ENCODE measurements at places on chromosomes 12 and 14.

GRCh38 chr12:11769723-11770514, 120.4 kb downstream of the ETV6 start:
- no peak for DNase-seq

- no peak for DNase-seq
These were observed at the start of gene PTPRO for GRCh38 chr12:15322164-15323061. TSS of gene PTPRO (plus strand) at chr12:15322508.

DNA sequence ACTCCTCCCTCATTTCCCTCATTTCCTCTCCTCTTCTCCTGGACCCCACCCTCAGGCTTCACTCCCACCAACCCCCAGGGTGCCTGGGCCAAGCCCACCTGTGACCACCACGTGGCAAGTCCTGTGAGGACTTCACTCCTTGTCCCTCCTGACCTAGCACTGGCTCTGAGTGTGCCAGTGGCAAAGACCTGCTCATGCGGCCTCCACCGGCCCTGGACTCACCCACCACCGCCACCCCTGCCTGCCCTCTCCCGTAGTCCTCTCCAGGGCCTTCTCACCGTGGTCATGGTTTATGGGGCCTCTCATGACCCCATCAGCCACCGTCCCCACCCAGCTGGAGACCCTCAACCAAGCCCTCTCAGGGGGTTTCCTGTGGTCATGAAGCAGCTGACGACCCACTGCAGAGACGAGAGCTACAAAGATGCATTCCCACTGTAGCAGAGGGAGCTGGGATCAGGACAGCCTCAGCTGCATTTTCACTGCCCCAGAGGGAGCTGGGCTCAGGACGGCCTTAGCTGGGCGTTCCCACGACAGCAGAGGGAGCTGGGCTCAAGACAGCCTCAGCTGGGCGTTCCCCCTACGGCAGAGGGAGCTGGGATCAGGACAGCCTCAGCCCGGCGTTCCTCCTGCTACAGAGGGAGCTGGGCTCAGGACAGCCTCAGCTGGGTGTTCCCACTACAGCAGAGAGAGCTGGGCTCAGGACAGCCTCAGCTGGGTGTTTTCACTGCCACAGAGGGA, 3.2 kb upstream of the C14orf180 start:
- DNase-seq = no peak

DNA sequence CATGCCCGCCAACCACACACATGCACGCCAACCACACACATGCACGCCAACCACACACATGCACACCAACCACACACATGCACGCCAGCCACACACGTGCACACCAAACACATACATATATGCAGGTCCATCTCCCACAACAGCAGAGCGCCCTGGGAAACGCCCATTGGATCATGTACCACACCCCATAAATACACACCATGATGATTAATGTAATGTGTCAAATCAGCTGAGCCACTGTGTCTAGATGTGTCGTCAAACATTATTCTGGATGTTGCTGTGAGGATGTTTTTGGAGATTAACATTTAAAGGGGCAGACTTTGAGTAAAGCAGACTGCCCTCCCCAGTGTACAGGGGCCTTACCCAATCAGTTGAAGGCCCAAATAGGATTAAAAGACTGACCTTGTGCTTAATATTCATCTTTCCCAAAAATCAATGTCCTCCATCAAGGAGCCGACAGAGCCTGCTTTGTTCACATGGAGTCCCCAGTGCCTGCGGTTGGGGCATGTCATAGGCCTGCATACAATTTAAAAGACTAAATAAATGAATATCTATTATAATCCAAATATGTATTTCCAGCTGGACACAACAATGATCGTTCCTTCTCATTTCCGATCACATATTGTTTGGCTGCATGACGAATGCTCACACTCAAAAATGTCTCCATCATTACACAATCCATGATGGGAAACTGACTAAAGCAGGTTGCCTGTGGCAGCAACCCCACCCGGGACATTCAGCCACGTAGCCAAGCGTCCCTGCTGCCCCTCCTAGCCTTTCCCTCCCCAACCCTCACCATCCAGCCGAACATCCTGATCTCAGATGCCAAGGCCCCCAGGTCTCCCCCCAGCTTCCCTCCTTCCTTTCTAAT, 23.2 kb upstream of the BDKRB2 start:
- DNase-seq = no peak

GRCh38 chr12:90322006-90322405, 613.4 kb upstream of the ATP2B1 start:
- no peak for DNase-seq

- no peak for DNase-seq
These were observed 218.4 kb downstream of the NTF3 start for GRCh38 chr12:5650281-5650680.

- no peak for DNase-seq
These were observed 16.6 kb upstream of the LRTM2 start for GRCh38 chr12:1803736-1804135.

GRCh38 chr12:93022603-93023340, 93.7 kb upstream of the EEA1 start:
- no peak for DNase-seq

GRCh38 chr14:68392393-68393141, 400.3 kb downstream of the ZFP36L1 start:
- DNase-seq = peak; percentile 14

DNA sequence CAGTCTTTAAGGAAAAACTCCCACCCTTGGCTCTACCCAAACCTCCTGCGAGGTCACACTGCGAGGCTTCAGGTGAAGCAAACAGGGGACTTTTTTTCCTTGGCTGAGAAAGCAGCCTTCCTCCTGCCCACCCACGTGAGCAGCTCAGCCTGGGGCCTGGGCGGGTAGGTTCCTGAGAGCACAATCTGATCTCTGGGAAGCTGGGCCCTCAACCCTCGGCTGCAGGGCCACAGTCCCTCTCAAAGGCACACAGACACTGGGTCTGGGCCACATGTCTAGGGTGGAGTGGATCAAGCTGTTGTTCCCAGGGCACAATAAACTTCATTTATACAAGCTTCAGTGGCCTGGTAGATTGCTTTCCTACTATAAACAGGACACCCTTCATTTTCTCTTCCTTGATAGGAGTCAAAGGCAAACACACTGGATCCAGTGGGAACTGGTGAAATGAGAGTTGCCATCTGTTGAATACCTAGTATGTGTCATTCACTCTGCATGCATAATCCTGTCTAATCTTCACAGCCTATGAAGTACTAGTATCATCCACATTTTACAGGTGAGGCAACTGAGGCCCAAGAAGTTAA, 41.3 kb upstream of the PNMA1 start:
- peak; percentile 34 for DNase-seq

GRCh38 chr14:36617824-36618223, 35.4 kb upstream of the NKX2-8 start:
- no peak for DNase-seq

- no peak for DNase-seq
These were observed 1.1 kb upstream of the GNB3 start for GRCh38 chr12:6839482-6840201.

GRCh38 chr14:51424561-51425251, 184.7 kb downstream of the TMX1 start:
- DNase-seq = no peak

DNA sequence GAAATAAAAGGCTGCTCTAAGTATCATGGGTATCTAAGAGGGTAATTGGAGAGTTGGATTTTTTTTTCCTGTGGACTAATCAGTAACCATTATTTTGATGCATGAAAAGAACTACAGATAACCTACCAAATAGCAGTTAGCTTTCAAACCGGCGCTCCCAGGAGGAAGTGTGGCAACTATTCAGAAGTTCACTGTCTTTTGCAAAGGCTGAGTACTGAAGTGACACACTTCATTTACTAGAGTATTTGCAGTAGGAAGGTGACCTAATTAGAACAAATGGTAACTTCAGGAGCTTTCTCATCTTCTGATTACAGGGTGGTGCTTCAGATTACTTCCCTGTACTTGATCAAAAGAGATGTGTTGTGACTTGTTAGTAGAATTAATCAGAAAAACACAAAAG, 87.7 kb downstream of the PELI2 start:
- DNase-seq = no peak

DNA sequence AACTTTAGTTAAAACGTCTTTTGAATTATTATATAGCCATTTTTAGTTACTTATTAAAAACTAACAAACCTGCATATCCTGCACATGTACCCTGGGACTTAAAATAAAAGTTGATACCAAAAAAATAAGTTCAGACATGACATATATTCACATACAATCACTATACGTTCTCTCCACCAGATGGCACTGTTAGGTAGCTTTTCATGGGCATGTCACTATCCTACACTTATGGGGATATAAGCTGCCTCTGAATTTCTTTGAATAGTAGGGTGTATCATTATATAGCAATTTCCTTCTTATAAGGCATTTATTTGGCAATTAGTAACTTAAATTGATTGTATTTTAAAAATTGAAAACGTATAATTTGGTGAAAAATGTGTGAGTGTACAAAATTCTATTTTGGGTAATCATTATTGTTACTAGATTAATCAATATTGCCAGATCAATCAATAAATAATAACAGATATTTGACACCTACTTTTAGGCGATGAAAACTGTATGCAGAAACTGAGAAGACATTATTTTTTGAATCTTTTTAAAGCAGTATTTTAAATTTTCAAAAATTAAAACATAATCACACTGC, 31.8 kb upstream of the OR10A7 start:
- peak; percentile 3 for DNase-seq

- no peak for DNase-seq
These were observed 81.6 kb downstream of the LLPH start for GRCh38 chr12:66048835-66049537.

DNA sequence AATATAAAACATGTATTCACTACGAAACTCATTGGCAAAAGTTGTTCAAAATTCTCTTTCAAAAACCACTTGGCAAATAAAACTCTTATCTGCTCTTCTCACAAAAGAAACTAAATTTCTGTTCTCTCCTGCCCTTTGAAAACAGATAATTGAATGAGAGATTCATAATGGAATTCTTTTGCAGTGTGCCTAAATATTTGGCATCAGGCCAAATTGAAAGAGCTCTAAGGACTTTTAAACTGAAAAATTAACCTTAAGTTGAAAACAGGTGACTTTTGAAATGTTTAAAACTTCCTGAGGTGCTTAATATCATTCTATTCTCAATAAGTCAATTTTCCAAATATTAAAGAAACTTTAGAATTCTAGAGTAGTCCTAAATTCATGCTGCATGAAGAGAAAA, 136.4 kb downstream of the FSCB start:
- DNase-seq = no peak

DNA sequence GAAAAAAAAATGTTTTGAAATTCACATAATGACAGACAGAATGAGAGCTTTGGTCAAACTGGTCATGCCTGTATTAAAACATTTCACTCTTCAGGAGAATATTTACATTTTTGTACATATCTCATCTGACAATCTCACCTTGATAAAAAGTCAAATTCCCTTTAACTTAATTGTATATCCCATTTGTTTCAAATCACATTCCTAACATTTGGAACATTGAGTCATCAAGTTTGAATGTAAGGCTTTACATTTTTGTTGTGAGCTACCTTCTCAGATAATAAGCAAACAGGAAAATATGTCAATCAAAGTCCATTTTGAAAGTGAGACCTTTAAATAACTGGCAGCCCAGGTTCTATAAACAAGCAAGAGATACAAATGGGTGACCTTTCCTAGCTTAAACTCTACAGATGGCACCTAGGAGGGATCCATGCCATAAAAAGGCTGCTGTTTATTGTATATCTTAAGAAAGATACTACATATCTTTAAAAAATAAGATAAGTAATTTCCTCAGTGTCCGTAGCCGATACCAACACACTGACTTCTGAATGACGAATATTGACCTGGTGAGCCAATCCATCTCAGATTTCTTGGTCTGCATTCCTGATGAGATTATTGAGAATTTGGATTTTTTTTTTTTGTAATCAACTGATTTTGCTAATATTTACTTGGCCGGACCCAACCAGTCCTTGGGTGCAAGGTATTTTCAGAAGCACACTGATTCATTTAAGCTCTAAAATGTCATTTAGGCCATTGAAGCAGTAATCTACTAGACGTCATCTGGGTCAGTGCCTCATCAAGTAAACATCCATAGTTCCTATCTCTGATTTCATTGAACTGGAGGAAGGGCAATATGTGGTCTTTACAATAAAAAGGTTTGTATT, 259.6 kb downstream of the BTG1 start:
- DNase-seq = no peak

GRCh38 chr14:106691601-106692291, 1165.4 kb downstream of the TMEM121 start:
- DNase-seq = peak; percentile 60

DNA sequence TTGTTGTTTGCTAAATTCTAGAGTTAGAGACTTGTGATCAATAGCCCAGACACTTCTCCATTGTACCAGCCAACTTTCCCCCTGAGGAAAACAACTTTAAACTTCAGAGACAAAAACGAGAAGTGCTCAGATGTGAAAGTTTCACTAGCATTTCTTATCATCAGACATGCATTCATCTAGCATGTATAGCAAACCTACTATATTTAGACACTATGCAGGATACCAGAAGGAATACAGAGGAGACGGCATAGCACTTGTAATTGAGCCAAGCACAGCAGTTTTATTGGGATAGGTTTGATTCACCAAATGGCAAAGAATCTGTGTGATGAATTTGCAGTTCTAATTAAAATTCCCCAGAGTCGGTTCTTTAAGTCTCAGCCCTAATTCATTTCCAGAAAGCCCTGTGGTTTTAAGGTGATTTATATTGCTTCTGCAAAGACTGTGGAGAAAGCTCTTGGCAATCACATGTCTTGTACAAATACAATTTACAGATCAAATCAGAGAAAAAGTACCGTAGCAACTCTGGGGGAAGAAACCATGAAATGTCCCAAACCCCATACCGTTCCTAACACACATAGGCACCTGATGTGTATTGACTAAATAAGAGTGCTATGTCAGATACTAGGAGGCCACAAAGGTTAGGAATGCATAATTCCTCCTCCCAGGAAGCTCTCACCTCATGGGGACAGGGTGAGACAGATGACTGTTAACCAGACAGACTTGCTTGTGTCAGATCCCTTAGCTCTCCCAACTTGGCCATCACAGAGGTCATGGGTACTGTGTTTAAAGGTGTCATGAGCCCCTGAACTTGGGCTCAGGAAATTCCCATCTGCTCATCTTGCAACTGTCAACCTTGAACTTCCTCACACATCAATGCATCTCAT, 69.6 kb upstream of the KRAS start:
- DNase-seq = no peak

DNA sequence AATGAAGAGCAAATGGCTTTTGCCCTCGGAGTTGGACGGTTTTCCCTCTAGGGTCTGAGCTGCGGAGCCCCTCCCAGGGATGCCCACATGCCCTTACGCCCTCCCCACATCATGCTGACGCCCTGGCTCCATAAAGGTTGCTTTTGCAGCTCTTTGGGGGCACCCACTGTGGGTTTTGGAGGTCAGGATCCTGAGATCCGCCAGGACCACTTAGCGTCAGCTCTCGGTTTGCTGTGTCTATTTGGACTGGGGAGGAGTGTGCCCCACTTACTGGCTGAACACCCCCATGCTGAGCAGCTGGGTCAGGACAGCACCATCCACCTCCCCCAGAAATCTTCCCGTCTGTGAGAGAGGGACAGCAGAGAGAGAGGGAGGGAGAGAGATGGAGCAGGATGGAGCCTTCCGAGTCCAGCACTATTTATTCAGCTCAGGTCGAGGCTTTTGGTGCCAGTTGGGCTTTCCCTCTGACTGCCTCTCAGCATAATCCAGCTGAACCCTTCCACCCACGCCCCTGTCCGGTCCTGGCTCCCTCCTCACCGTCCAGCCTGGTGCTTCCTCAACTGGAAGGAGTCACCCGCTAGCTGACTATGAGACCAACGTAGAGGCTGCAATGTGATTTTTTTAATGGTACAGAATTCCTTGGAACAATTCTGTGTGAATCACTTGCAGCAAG, 18.9 kb upstream of the LRTM2 start:
- DNase-seq = no peak

GRCh38 chr14:84856751-84857534, 673.0 kb upstream of the FLRT2 start:
- no peak for DNase-seq
